Muscle of back (tissue), 13 donors: ENCODE measurements at places on chromosomes 6 and 20. TPM values are rescaled to one million over a fixed set of nuclear protein-coding genes. Genes with fewer than 3 reads are reported as not detected.

MUC22 gene
- polyA plus RNA-seq = not detected

DNA sequence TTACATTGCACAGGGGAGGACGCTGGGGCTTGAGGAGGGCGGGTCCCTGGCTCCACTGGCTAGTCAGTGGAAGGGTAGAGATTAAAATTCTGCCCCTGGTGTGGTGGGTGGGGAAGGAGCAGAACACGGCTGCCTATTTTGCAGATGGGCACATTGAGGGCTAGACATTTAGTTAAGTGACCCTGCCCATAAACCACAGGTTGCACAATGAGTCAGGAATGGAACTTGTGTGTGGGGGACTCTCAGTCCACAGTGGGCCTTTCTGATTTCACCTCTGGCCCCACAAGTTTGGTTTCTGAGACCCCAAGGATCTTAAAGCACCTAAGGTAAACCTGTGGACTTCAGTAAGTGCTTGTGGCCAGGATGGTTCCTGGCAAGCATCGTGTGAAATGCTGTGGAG, 22.0 kb upstream of the CCDC167 start:
- DNase-seq = no peak

GRCh38 chr20:51886891-51887608, 84.7 kb upstream of the SALL4 start:
- DNase-seq = no peak

- no peak for DNase-seq
Observed at GRCh38 chr20:36173451-36173933, 19.0 kb downstream of the EPB41L1 start.

DNA sequence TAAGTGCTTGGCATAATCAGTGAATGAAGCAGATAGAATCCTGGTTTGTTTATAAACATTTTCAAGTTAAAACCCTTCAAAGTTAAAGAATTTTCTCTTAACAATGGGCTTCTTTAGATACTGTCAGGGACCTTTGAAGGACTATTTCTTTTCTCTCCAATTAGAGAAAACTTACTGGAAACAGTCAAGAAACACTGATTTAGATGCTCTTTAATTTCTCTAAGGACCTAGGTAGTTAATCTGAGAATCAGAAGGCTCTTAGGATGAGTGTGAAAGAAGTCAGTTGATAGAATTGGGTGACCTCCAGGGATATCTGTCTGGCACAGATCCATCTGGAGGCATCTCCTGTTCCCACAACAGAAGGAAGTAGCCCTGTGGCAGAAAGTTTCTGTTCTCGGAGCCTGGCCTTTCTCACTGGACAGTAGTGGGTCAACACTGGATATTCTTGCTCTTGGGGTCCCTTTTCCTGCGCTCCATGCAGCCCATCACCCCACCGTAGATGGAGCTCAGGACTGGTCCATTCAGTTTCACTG, 22.5 kb downstream of the KIAA0408 start:
- no peak for DNase-seq

DNA sequence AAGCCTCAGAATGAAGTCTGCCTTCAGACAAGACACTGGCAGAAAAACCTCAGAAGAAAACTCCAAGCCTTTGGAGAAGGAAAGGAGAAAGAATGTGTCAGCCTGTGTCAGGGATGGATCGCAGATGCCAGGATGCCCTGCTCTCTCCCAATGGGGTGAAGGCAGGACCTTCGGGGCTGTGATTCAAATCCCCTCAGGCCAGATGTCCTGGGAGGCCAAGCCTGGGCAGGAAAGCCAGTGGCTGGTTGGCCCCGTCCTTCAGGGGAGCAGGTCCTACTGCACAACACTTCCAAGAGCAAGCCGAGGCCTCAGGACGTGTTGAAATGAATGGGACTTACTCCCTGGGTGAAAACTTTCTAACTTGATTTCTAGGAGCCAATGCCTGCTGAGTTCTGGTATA, 36.5 kb downstream of the GJA10 start:
- DNase-seq = no peak

GRCh38 chr20:56537997-56538396, 5.0 kb downstream of the FAM209B start:
- no peak for DNase-seq

DNA sequence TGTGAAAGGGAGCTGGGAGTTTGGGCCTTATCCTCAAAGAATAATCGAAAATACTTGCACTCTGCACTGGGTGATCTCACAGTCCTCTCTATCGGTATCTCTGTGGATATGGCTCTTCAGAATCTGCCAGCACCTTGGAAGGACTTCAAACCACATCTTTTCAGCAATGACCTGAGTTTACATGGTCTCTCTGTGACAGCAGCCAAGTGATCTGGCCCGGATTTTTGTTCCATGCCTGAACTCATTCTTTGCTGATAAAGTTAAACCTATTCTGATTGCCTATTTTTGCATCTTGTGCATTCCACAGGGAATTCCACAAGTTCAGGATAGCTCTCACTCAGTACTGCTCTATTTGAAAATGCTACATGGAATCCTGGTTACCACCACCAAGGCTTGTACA, 98.9 kb downstream of the HDGFL1 start:
- no peak for DNase-seq

TCF15 gene
- polyA plus RNA-seq = 4.4 TPM

C6orf132 gene
- 0.46 TPM for polyA plus RNA-seq

KIF25 gene
- polyA plus RNA-seq = 0.63 TPM

- no peak for DNase-seq
Observed at GRCh38 chr6:150079604-150080003, 10.7 kb upstream of the ULBP3 start.

DNA sequence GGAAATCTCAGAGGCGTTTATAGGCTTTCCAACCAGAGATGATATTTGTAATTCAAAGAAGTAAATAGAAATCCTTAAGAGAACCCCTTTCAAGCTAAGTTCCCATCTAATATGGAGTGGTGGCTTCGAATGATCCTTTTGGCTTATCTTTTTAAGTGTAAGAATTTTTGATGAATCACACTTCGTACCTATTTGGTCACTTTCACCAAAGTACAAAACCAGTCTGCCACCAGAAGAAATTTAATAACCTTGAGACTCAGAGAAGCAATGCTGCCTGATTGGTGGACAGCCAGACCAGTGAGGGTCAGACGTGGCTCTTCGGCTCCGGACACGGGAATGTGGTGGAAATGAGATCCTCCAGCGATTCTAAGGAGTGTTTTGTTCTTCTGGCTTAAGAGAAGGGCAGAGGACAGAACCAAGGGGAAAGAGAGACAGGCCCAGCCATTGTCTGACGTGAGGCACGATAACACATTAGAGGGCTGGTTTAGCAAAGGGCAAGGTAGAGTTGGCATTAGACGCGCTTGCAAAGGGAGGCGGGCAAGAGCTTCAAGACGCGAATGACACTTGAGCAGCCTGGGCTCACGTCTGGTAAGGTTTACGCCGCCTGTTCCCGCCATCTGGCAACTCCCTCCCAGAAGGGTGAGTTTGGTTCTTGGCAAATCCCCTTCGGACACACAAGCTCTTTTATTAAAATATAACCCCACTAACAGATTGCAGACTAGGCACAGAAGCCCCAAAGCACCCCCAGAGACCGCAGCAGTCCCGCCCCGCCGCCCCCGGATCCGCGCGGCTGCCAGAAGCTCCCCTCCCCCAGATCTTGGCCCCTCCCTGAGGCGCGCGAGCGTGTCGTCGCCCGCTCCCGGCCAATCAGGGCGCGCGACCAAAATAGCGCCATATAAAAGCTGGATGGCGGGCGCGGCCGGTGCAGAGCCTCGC, 50.0 kb upstream of the EZR start:
- DNase-seq = peak; percentile 91

GRCh38 chr6:157860505-157860991, 37.5 kb downstream of the SNX9 start:
- no peak for DNase-seq

GLO1 gene
- 116 TPM for polyA plus RNA-seq

CDSN gene
- not detected for polyA plus RNA-seq

GRCh38 chr6:136108361-136108945, 141.7 kb downstream of the MTFR2 start:
- no peak for DNase-seq

DNA sequence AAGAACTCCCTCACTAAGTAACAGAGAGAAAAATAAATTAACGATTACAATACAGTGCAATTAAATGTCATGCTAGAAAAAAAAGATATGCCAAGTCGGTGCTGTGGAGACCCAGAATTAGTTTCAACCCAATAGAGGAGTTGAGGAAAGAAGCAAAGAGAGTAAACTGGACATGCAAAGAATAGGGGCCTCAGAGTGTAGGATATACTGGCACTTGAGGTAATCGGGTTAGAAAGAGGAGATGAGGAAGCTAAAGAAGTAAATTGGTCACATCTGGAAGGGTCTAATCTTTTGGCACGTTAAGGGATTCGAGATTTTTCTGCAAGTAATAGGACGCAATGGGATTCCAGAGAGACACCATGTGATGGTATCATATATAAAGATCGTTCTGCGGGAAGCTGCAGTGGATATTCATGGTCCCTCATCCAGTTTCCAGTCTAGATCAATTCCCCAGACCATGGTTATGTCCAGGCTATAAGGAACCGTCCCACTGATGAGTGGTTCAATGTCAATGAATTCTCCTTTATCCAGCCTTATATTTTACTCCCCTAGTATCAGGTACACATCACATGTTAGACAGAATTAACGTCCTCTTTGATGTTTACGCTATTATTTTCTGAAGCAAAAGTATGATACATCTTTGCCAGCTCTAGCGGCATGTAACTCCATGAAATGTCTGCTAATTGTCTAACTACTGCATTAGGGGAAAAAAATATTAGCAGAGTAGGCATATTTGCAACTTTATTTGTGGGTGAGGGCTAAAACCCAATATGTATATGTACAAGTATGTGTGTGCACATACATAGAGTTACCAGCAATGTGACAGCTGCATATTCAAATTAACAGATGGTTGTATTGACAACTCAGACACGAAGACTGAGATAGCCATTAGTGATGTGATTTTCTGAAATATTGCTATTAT, 1.1 kb upstream of the TBC1D32 start:
- DNase-seq = no peak

FOXS1 gene
- 8.2 TPM for polyA plus RNA-seq

ADGB gene
- polyA plus RNA-seq = not detected

GRCh38 chr20:22343612-22344011, 240.8 kb downstream of the FOXA2 start:
- no peak for DNase-seq

CLPSL2 gene
- polyA plus RNA-seq = not detected

- DNase-seq = peak; percentile 72
Observed at GRCh38 chr20:45833883-45834796, 541 bp downstream of the SNX21 start.

HAO1 gene
- polyA plus RNA-seq = not detected

GUCA1A gene
- polyA plus RNA-seq = 0.24 TPM

GJA10 gene
- polyA plus RNA-seq = not detected

GRCh38 chr6:41379306-41379705, 43.9 kb downstream of the NCR2 start:
- no peak for DNase-seq

GRCh38 chr6:1024587-1024986, 287.3 kb upstream of the FOXQ1 start:
- peak; percentile 50 for DNase-seq

SIRPD gene
- polyA plus RNA-seq = not detected

PDCD2 gene
- polyA plus RNA-seq = 52.5 TPM

DNA sequence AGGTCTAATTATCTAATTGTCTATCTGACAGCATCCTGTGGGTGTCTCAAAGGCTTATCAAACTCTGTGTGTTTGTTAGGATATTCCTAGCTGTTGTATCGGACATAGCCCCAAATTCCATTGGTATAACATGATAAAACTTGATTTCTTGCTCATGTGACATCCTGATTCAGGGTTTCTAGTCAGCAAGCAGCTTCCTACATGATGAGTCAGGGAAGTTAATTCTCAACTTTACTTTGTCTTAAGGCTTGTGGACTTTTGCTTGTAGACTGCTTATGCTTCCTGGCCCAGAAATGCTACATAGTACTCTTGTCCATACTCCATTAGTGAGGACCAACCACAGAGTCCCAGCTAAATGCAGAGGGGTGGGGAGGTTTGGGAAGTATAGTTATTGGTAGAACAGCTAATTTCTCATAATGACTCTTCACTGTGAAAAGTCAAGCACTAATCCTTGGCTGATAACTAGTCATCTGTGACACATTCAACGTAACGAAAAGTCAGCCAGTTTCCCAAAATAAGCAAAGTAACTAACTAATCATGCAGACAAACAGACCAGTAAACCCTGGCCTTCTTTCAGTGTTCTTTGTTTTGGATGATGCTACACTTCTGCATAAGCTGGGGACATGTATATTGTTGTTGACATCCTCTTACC, 25.8 kb downstream of the NKAIN2 start:
- peak; percentile 30 for DNase-seq

DNA sequence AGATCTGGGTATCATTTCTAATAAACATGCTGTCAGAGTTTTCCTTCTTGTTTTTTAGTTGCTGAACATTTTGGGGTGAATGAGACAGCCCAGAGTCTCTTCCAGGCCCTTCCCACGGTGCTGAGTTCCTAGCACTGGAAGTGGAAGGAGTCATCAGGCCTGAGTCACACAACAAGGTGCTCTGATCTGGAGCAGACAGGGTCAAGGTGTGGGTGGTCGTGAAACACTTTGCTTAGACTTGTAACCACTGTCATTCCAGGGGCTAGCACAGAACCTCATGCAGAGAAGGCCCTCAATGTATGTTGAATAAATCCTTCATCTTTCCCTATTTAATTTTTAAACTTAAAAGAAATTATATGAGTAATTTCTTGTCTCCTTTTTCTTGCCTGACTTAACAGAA, 60.6 kb downstream of the TXLNB start:
- no peak for DNase-seq

SERINC3 gene
- 46.0 TPM for polyA plus RNA-seq

DNA sequence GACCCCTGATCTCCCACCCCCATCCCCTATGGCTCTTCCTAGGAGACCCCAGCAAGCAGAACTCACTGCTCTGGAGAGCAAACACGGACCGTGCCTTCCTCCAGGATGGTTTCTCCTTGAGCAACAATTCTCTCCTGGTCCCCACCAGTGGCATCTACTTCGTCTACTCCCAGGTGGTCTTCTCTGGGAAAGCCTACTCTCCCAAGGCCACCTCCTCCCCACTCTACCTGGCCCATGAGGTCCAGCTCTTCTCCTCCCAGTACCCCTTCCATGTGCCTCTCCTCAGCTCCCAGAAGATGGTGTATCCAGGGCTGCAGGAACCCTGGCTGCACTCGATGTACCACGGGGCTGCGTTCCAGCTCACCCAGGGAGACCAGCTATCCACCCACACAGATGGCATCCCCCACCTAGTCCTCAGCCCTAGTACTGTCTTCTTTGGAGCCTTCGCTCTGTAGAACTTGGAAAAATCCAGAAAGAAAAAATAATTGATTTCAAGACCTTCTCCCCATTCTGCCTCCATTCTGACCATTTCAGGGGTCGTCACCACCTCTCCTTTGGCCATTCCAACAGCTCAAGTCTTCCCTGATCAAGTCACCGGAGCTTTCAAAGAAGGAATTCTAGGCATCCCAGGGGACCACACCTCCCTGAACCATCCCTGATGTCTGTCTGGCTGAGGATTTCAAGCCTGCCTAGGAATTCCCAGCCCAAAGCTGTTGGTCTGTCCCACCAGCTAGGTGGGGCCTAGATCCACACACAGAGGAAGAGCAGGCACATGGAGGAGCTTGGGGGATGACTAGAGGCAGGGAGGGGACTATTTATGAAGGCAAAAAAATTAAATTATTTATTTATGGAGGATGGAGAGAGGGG, 1.4 kb downstream of the LTA start:
- no peak for DNase-seq

ATP9A gene
- 52.2 TPM for polyA plus RNA-seq

FAM83C gene
- not detected for polyA plus RNA-seq

- DNase-seq = no peak
Observed at GRCh38 chr20:3106658-3107463, 22.3 kb upstream of the AVP start.
